ENCODE measurements at places on chromosomes 4 and X.

- DNase-seq, result no peak
Measured at GRCh38 chrX:123489011-123489410, 243.8 kb downstream of the THOC2 start.

DNA sequence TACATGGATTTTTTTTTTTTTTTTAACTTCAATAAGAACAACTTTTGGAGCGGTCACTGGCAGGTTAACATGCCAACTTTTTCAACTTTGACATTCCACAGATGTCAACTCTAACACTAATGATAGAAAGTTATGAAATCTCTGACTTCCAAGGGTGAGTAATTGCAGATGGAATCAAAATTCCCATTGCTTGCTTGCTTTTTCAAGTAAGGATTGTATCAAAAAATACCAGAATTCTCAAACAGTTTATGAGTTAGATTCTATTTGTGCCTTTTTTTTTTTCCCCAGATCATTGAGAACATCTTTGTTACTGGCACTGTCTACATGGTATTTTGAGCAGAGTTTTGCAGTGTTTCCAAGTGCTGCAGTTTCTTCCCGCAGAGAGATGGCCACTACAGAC is 50.3 kb upstream of the OTUD4 start:
- no peak for DNase-seq

- no peak for DNase-seq
Measured at GRCh38 chr4:112127048-112127637, 18.1 kb upstream of the FAM241A start.

GRCh38 chr4:186105647-186106321 is 1.3 kb downstream of the FAM149A start:
- DNase-seq, result no peak

GRCh38 chr4:183989931-183990330 is 84.8 kb downstream of the STOX2 start:
- DNase-seq, result no peak
